ENCODE measurements at places on chromosomes 4 and X. TPM values are rescaled to one million over a fixed set of nuclear protein-coding genes. Genes with fewer than 3 reads are reported as not detected.

DNA sequence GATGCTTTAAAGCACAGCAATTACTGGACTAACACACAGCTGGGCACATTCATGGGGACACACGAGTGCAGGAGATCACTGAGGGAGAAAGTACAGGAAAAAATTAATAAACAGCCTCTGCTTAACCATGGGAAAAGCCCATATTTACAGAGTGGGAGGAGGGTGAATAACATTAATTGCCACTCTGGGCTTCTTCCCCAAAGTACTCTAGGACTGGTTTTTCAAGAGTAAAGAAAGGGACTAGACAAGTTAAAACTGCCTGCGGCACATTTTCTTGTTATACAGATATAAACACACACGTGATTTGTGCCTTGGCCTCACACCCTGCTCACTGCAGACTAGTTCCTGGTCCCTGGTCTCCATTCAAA lies 179.7 kb upstream of the TET2 start:
- DNase-seq = no peak

DNA sequence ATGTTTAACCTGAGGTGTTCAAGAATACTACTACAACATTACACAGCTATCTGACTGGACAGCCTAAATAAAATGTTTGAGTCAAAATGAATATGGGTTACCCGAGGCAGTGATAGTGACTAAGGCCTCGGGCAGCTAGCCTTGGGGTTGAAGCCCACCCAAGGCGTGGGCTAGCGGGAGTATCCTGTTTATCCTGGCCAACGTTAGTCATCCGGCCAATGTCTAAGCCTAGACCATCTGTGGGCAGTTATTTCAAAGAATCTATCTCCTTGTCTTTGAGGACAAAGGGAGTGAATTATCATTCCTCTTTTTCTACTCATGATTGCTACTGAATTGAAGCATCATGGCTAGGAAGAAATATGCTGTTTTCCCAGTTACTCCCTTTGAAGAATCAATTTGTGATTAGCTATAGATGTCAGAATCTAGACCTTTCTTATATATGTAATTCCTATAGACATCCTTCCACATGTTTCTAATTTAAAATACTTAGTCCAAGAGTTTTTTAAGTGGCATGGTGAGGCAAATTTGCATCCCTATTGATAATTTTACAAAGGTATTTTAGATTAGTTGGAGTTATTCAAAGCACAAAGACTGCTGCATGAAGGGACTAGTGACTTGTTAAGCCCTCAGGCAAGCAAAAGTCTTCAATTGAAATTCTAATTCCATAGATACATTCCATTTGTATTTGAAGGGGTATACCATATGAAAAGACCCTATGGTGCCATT lies 6.0 kb upstream of the PDGFC start:
- DNase-seq = no peak

DNA sequence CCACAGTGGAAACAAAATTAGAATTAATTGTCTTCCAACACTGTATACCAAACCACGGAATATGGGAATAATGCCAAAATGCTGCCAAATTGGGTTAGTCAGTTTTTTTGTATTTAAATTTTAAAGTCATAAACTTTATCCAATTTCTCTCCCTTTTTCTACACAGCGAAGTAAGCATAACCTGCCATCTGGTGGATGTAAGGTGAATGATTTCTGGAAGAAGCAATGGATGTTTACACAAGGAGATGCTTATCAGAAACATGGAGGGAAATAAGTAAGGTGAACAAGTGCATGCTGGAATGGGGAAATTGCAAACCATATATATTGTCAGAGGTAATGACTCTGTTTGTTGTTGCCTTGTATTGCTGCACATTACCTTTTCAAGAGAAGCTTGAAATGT lies 691.9 kb downstream of the TECRL start:
- no peak for DNase-seq

DNA sequence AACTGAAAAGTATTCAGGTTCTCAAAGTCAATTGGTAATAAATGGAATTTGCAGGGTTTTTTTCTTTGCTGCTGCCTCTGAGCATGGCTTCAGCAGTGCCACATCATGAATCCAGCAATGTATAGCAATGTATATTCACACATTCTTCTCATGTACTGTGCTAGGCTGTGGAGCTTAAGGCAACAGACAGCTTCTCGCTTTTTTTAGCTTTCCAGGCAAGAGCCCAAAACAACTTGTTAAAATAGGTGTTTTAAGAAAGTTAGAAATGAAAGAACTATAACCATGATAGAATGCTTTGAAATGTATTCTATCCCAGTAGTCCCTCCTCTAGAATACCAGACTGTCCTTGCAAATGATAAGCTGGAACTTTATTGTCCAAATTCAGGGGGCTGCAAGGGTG lies 30.4 kb downstream of the SMIM43 start:
- DNase-seq = no peak

DNA sequence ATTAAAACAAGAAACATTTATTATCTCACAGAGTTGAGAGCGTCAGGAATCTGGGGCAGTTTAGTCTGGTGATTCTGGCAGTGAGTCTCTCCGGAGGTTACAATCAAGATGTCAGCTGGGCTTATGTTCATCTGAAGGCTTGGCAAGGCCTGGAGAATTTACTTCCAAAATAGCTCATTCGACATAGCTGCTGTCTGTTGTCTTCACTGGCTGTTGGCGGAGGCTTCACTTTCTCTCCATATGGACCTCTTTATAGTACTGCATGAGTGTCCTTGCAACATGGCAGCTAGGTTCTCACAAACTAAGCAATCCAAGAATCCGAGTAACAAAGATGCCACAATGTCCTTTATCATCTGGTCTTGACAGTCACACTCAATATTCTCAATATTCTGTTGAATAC lies 70.2 kb upstream of the ADGRL3 start:
- DNase-seq = no peak

GRCh38 chrX:66632981-66633380 lies 5.9 kb downstream of the EDA2R start:
- no peak for DNase-seq

- no peak for DNase-seq
Measured at GRCh38 chr4:177441061-177441802, 1.0 kb downstream of the AGA start.

GRCh38 chr4:112532267-112532666 lies 16.3 kb upstream of the NEUROG2 start:
- no peak for DNase-seq

The NHSL2 gene
- total RNA-seq = 11.3 TPM

The NPY5R gene
- not detected for total RNA-seq

The DGKK gene
- total RNA-seq = 0.98 TPM

The PHKA1 gene
- 10.9 TPM for total RNA-seq

The NLRP2B gene
- total RNA-seq = not detected
